CD8-positive, alpha-beta memory T cell (primary cell): ENCODE measurements at places on chromosomes 1 and 21. TPM values are rescaled to one million over a fixed set of nuclear protein-coding genes. Genes with fewer than 3 reads are reported as not detected.

GRCh38 chr1:175539986-175540385 lies 203.4 kb downstream of the TNR start:
- H3K27ac ChIP-seq: no peak overlapping the region
- no peak for DNase-seq
- H3K4me3 ChIP-seq: no peak overlapping the region
- no peaks in the 10 kb centered on the region for H3K4me1 ChIP-seq

DNA sequence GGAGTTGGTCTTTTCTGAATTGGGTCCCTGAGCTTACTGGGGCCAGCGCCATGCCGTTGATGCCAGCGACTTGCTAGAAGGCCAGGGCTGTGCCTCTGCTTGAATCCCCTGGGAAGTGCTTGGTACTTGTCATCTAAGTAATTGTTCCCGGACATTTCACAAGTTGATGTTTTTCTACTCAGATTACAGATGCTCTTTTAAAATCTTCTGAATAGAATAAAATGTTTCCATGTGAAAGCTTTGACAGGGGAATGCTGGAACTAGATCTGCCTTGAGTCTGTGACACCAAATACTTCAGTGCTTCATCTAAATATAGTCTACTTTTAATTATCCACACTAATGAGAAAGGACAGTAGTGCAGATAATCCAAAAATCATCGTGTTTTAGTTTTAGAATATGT lies 38.3 kb downstream of the PTGFRN start:
- no peaks in the 10 kb centered on the region for H3K36me3 ChIP-seq
- no peaks in the 10 kb centered on the region for H3K27me3 ChIP-seq
- no peak for DNase-seq
- H3K27ac ChIP-seq: no peak overlapping the region
- H3K4me3 ChIP-seq: no peak overlapping the region

Gene CELA3A
- total RNA-seq: not detected

DNA sequence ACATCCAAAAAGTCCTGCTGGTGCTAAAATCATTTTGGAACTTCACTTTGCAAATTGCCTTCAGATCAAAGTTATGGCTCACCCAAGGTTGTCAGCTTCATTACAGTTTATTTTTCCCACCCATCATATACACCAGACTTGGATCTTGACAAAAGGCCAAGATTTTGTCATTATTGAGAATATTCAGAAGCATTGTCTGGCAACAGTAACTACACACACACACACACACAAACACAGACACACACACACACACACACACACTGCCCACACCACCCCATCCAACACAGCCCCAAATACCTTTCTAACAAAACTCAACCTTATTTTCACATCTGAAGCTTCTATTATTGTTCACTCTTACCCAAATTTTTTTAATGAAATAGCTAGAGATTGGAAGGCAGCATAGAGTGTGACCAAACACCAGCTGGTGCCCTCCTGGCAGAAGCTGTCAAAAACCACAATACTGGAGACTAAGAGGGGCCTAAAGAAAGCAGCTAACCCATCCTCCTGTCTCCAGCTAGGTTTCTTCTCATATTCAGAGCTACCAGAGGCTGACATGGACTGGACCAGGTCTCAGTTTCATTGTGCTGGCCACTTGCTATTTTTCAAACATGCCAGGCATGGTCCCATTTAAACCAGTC lies 139.1 kb upstream of the ZC3H11B start:
- H3K36me3 ChIP-seq: no peaks in the 10 kb centered on the region
- no peak overlapping the region for H3K27ac ChIP-seq
- H3K4me1 ChIP-seq: no peaks in the 10 kb centered on the region
- H3K27me3 ChIP-seq: no peaks in the 10 kb centered on the region

DNA sequence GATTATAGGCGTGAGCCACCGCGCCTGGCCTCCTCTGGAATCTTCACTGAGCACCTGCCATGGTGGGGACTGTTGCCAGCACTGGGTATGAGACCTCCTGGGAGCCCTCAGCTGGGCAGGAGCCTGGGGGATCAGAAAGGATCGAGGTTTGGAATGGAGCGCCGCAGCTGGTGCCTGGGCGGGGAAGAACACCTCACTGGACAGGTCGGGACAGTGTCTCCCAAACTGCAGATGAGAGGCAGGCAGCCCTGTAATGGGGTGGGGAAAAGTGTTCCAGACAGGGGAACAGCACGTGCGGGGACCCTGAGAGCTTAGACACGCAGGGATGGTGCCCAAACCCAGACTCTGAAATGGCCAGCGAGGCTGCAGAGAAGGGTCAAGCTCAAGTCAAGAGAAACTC lies 150.9 kb upstream of the C1orf174 start:
- DNase-seq: no peak
- H3K27ac ChIP-seq: no peak overlapping the region
- no peaks in the 10 kb centered on the region for H3K36me3 ChIP-seq
- no peaks in the 10 kb centered on the region for H3K4me1 ChIP-seq
- no peaks in the 10 kb centered on the region for H3K27me3 ChIP-seq
